ENCODE measurements at places on chromosomes 11 and 22.
A peak's percentile ranks its signal among the peaks of the same experiment; 100 is the strongest.

DNA sequence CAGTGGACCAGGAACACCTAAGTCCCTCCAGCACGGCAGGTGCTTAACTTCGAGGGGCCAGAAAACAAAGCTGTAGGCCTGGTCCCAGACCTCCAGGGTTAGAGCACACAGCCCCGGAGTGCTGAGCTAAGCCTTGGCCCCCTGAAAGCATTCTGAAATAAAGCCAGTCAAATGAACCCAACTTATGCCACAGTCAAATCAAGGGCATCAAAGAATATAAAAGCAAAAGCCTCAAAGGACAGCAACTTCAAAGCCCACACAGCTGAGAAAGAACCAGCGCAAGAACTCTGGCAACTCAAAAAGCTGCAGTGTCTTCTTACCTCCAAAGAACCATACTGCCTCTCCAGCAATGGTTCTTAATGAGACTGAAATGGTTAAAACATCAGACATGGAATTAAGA, 39.1 kb downstream of the TMEM123 start:
- no peak overlapping the region for H3K4me3 ChIP-seq
- H3K27ac ChIP-seq: no peak overlapping the region

DNA sequence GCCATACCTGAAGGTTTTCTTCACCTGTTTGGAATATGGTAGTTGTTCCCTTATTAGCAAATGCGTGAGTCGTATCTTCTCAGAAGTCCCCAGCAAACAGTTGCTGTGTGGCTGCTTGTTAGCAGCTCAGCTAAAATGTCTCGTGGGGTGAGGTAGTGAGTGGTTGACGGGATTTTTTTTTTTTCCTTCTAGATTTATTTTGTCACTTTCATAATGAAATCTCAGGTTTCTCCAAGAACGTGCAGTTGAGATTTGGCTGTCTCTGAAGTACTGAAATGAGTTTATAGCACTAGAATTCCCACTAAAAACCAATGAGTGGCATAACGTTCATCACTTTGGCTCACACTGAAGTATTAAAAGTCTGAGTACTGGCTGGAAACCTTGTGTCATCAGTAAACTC, 16.8 kb downstream of the RCN1 start:
- no peak for DNase-seq
- no peak overlapping the region for H3K4me3 ChIP-seq
- no peaks in the 10 kb centered on the region for H3K27me3 ChIP-seq
- peaks cover 15% of the 10 kb centered on the region for H3K36me3 ChIP-seq
- peaks cover 26% of the 10 kb centered on the region for H3K4me1 ChIP-seq
- H3K27ac ChIP-seq: no peak overlapping the region

GRCh38 chr11:70367071-70367470, 31.3 kb upstream of the CTTN start:
- H3K27ac ChIP-seq: no peak overlapping the region
- H3K4me3 ChIP-seq: no peak overlapping the region
- DNase-seq: no peak
- peaks cover 31% of the 10 kb centered on the region for H3K36me3 ChIP-seq
- H3K27me3 ChIP-seq: no peaks in the 10 kb centered on the region

GRCh38 chr11:110757066-110757465, 44.8 kb upstream of the ARHGAP20 start:
- H3K27ac ChIP-seq: no peak overlapping the region
- no peak overlapping the region for H3K4me3 ChIP-seq
- no peaks in the 10 kb centered on the region for H3K4me1 ChIP-seq
- DNase-seq: no peak
- no peaks in the 10 kb centered on the region for H3K27me3 ChIP-seq

DNA sequence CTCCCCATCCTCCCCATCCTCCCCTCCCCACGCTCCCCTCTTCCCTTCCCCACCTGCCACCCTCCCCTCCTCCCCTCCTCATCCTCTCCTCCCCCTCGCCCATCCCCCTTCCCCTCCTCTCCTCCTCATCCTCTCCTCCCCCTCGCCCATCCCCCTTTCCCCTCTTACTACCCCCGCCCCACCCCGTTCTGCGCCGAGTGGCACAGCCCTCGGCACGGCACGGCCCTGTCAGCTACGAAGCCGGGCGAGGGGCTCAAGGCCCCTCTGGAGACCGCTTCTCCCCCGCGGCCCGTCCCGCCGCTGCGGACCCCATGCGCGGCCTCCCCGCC, 449.9 kb downstream of the OPCML start:
- H3K27me3 ChIP-seq: peaks cover 32% of the 10 kb centered on the region
- H3K27ac ChIP-seq: no peak overlapping the region
- no peaks in the 10 kb centered on the region for H3K36me3 ChIP-seq
- no peaks in the 10 kb centered on the region for H3K4me1 ChIP-seq
- DNase-seq: no peak

DNA sequence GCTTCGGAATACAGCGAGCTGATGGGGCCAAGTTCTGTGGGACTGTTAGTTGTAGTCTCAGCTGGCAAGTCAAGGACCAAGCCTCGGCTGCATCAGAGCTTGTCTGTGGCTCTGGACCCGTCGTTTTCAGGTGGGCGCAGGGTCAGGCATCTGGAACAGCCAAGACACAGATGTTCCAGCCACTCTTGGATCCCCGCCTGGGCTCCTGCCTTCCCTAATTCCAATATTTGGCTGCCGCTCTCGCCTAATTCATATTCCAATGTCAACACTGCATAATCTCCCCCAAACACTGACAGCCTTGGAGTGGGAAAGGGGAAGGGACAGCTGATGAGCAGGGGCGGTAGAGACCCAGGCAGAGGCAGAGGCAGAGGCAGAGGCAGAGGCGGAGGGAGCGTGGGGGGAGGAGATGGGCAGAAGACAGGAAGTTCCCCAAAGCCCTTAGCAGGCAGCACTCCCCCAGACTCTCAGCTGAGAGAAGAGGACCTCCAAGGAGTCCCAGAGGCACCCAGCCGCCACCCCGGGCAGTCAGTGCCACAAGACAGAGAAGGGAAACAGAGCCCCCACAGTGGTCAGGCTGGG, 49.6 kb upstream of the SLC35C1 start:
- H3K27ac ChIP-seq: no peak overlapping the region
- no peak overlapping the region for H3K4me3 ChIP-seq
- H3K27me3 ChIP-seq: peaks cover 98% of the 10 kb centered on the region
- H3K36me3 ChIP-seq: no peaks in the 10 kb centered on the region

- H3K27me3 ChIP-seq: no peaks in the 10 kb centered on the region
- H3K27ac ChIP-seq: no peak overlapping the region
- DNase-seq: no peak
- H3K36me3 ChIP-seq: peaks cover 86% of the 10 kb centered on the region
Measured at GRCh38 chr22:36317658-36318271, 64.8 kb downstream of the APOL1 start.

- no peaks in the 10 kb centered on the region for H3K4me1 ChIP-seq
- no peaks in the 10 kb centered on the region for H3K27me3 ChIP-seq
- no peak overlapping the region for H3K27ac ChIP-seq
- no peak overlapping the region for H3K4me3 ChIP-seq
- H3K36me3 ChIP-seq: no peaks in the 10 kb centered on the region
- no peak for DNase-seq
Measured at GRCh38 chr11:25702417-25702816, 629.5 kb upstream of the ANO3 start.

GRCh38 chr11:24298146-24298545, 198.7 kb upstream of the LUZP2 start:
- no peak overlapping the region for H3K4me3 ChIP-seq
- no peaks in the 10 kb centered on the region for H3K27me3 ChIP-seq
- no peaks in the 10 kb centered on the region for H3K36me3 ChIP-seq
- H3K4me1 ChIP-seq: no peaks in the 10 kb centered on the region
- H3K27ac ChIP-seq: no peak overlapping the region

- H3K27me3 ChIP-seq: no peaks in the 10 kb centered on the region
- H3K27ac ChIP-seq: no peak overlapping the region
Measured at GRCh38 chr22:46731246-46732040, 6.6 kb downstream of the CERK start.

GRCh38 chr11:76149713-76150112, 56.6 kb downstream of the WNT11 start:
- H3K4me1 ChIP-seq: peaks cover 37% of the 10 kb centered on the region
- H3K4me3 ChIP-seq: no peak overlapping the region
- H3K27ac ChIP-seq: no peak overlapping the region
- DNase-seq: no peak

DNA sequence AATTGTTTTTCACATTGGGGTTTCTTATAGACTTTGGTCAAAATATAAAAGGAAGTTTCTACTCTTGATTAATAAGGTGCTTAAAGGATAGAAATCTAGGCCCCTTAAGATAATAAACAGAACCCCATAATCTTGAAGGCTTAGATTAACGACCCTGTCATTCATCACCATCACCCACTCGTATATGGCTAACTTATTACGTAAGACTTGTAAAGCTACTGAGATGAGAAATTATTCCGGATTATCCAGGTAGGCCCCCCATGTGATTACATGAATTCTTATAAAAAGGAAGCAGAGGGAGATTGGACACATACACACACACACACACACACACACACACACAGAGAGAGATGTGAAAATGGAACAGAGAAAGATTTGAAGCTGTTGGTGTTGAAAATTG, 1489.2 kb upstream of the TENM4 start:
- H3K4me1 ChIP-seq: no peaks in the 10 kb centered on the region
- H3K4me3 ChIP-seq: no peak overlapping the region
- H3K27ac ChIP-seq: no peak overlapping the region
- no peaks in the 10 kb centered on the region for H3K27me3 ChIP-seq
- DNase-seq: no peak
- no peaks in the 10 kb centered on the region for H3K36me3 ChIP-seq

DNA sequence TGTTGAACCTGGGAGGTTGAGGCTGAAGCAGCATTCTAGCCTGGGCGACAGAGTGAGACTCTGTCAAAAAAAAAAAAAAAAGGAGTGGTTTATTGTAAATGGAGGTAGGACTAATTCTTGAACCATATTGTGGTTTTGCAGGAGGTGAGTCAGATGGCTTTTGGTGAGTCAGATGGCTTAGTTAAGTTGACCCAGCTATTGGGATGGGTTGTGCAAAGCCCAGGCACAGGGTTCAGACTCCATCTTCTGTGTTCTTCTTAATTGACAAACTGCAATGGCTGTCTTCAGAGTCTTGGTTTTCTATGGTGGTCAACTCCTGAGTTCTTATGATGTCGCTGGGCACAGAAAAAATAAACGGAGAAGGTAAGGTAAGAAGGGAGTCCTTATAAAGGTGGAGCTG, 182.7 kb downstream of the ADAMTS15 start:
- peak overlapping the region; percentile 35 for H3K27ac ChIP-seq
- H3K36me3 ChIP-seq: no peaks in the 10 kb centered on the region
- no peaks in the 10 kb centered on the region for H3K27me3 ChIP-seq
- H3K4me1 ChIP-seq: peaks cover 66% of the 10 kb centered on the region

DNA sequence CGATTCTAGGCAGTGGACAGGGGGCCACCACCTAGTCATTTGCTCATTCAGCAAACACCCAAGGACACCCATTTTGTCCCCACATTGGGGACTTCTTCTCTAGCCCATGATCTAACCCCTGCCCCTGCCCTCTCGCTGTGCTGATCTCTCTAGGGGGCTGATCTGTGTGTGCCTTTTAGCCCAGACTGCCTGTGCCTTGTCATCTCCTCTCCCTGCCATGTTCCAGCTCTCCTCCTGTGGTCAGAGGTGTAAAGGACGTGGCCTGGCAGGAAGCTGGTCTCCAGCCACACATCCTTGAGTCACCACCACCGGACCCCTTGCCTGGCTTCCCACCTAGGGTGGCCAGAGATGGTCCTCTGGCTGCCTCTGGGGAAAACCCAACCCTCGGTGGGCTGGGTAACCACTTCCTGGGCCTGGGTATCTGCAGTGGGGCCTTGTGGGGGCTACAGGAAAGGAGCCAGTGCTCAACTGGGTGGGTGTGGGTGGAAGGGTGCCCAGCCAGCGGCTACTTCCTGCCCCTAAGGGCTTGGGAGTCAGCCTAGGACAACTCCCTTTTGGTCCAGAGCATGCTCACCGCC, 1.3 kb downstream of the CTSW start:
- no peak overlapping the region for H3K4me3 ChIP-seq
- no peak overlapping the region for H3K27ac ChIP-seq
- no peak for DNase-seq

- no peak overlapping the region for H3K4me3 ChIP-seq
- H3K27me3 ChIP-seq: no peaks in the 10 kb centered on the region
- no peaks in the 10 kb centered on the region for H3K36me3 ChIP-seq
- peaks cover 27% of the 10 kb centered on the region for H3K4me1 ChIP-seq
- peak overlapping the region; percentile 44 for H3K27ac ChIP-seq
Measured at GRCh38 chr11:12048936-12049790, 40.7 kb upstream of the DKK3 start.

DNA sequence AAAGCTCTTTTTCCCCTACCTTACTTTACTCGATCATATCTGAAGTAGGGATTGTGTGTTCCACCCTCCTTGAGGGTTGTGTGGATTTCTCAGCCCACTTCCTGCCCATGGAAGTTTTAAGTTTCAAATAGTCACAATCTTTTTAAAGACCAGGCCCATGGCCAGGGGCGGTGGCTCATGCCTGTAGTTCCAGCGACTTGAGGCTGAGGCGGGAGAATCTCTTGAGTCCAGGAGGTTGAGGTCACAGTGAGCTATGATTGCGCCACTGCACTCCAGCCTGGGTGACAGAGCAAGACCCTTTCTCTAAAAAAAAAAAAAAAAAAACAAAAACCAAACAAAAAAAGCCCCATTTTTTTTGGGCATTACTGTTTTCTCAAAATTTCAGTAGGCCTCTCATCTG, 36.3 kb upstream of the LRRC10B start:
- no peak overlapping the region for H3K27ac ChIP-seq
- DNase-seq: no peak
- H3K27me3 ChIP-seq: no peaks in the 10 kb centered on the region
- H3K4me1 ChIP-seq: no peaks in the 10 kb centered on the region
- H3K36me3 ChIP-seq: no peaks in the 10 kb centered on the region
- no peak overlapping the region for H3K4me3 ChIP-seq

DNA sequence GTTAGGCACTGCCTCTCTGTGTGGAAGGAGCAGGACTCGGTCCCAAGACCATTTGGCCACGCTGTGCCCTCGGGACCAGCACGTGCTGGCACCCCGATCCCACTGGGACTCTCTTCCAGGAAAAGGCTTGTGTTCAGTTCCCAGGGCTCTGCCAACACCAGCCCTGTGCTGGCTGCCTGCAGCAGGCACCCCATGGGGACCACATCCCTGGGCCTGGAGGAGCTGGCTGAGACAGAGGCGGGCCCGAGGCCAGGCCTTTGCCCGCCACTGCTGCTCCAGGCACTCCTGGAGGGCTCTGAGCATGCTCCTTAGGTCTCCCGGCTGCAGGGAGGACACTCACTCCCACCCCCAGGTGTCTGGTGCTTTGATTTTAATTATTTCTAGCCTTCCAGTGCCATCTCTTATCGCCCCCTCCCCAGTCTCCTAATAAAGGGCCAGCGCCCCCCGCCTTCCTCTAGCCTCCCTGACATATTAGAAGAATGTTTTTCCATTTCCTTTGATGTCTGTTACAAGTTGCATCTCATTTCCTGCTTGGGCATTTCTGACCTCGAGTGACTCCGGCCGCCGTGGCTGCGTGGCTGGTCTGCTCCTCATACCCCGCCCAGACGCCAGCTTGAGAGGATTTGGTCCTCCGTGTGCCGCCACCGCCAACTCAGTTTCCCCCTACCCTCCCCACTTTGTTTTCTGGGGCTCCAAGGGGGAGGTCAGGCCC, 14.4 kb downstream of the CDKN1C start:
- H3K4me1 ChIP-seq: no peaks in the 10 kb centered on the region
- no peak overlapping the region for H3K27ac ChIP-seq
- no peak overlapping the region for H3K4me3 ChIP-seq
- no peak for DNase-seq
- no peaks in the 10 kb centered on the region for H3K36me3 ChIP-seq

- DNase-seq: no peak
- no peaks in the 10 kb centered on the region for H3K36me3 ChIP-seq
- H3K4me1 ChIP-seq: no peaks in the 10 kb centered on the region
- H3K4me3 ChIP-seq: no peak overlapping the region
Measured at GRCh38 chr11:28123151-28123581, 15.0 kb downstream of the METTL15 start.

Data from PC-9 (cell line).